Natural killer cell treated with Interleukin-12 subunit alpha and Interleukin-12 subunit beta and Interleukin-15 and Interleukin-18, amount 100 ng/mL, for 72 hours (primary cell): ENCODE measurements at places on chromosomes 3 and 15. TPM values are rescaled to one million over a fixed set of nuclear protein-coding genes. Genes with fewer than 3 reads are reported as not detected.

CTDSPL2 gene
- total RNA-seq, result 67.2 TPM

TRPM1 gene
- not detected for total RNA-seq

FGD5 gene
- total RNA-seq, result not detected

DLL4 gene
- total RNA-seq, result 0.17 TPM

VPS18 gene
- 27.3 TPM for total RNA-seq

STAC gene
- total RNA-seq, result not detected

CHCHD6 gene
- total RNA-seq, result 13.3 TPM
